GM23338 (cell line): ENCODE measurements at places on chromosomes 6 and 20.

DNA sequence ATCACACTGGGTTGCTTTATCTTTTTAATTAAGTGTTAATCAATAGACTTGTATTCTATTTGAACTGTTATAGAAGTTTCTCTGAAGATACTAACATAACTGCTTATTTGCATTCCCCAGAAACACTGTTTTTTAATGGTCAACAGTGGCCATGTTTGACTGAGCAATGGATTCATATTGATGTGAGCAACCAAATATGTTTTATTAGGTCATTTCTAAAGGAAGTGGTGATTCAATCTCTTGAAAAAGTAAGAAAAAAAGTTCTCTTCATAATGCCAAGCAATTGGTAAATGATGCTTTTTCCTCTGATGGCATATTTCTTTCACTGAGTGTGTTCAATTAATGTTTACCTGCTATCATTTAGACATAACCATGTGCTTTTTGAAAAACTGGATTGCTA lies 593.0 kb upstream of the CITED2 start:
- DNase-seq, result no peak

GRCh38 chr6:107534571-107535141 lies 44.7 kb downstream of the SOBP start:
- DNase-seq, result peak; percentile 56

- no peak for DNase-seq
These were observed 9.6 kb downstream of the DSTN start for GRCh38 chr20:17579369-17580039.

- DNase-seq, result no peak
These were observed 28.4 kb downstream of the UQCC2 start for GRCh38 chr6:33683051-33683571.

DNA sequence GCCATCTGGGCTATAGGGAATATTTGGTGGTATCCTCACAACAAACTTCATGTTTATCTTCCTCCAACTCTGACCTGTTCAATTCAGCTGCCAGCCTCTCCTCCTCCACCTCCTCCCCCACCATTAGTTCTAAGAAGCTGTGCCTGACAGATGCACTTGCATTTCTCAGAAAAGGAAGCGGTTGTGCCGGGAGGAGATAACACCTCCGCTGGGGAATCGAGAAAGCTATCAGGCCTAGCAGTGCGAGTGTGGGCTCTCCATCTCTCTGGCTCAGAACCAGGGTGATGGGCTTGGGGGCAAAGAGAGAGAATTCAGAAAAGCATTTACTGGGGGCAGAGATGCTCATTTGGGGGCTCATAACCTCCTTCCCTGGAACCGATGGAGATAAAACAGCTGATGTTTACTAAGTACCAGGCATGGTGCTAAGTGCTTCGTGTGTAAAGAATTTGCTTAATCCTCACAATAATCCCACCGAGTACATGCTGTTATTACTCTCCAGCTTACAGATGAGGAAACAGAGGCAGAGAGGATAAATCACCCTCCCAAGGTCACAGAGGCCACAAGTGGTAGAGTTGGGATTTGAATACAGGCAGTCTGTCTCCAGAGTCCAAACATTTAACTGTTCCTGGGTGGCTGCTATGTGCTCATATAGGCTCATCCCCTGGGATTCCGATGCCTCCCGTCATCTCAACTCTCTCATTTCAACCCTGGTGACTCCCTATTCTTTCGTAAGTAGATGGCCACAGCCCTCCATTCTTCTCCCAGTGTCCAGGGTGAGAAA lies 38.3 kb downstream of the COX4I2 start:
- no peak for DNase-seq

GRCh38 chr6:56902641-56903464 lies 52.1 kb upstream of the BEND6 start:
- peak; percentile 68 for DNase-seq

GRCh38 chr6:100775667-100776066 lies 105.5 kb downstream of the ASCC3 start:
- no peak for DNase-seq
